ENCODE measurements at places on chromosomes 7 and 10.
A peak's percentile ranks its signal among the peaks of the same experiment; 100 is the strongest.

- DNase-seq: no peak
Observed at GRCh38 chr10:124322191-124322980, 96.3 kb downstream of the OAT start.

- peak; percentile 12 for DNase-seq
Observed at GRCh38 chr7:10412422-10413019, 561.2 kb upstream of the PHF14 start.

GRCh38 chr7:155300641-155301452 is 3.2 kb downstream of the INSIG1 start:
- no peak for DNase-seq

GRCh38 chr10:104483582-104483981 is 129.9 kb downstream of the CFAP58 start:
- no peak for DNase-seq

DNA sequence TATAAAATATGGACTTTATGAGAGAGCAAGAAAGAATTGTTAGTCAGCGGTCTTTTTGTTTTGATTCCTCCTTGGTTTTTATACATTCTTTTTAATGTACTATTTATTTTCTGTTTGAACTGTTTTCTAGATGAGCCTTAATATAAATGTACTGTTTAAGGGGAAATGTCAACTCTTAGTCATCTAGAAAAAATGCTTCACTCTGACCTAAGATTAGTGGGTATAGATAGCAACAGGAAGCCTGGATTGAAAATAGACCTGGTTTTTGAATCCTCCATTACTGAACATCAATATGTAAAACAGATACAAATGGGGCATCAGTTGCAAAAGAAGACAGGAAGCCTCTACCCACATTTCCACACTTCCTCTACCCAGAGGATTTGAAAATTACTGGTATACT is 87.8 kb downstream of the CHRM2 start:
- DNase-seq: peak; percentile 84

DNA sequence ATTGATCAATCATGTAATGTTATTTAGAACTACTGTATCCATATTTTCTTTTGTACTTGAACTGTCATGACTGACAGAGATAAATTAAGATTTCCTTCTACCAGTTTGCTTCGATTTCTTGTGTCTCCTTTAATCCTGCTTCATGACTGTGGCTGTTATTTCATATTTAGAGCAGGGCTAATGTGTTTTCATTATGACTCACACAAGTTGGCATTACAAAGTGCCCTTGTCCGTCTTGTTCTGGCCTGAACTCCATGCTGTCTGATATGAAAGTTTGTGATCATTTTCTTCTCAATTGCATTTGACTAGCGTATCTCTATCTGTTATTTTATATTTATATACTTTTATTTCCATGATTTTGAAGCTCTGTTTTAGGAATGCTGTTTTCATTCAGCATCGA is 344.1 kb upstream of the PRKCQ start:
- peak; percentile 46 for DNase-seq

- peak; percentile 31 for DNase-seq
Observed at GRCh38 chr7:135685306-135686084, 23.2 kb downstream of the STMP1 start.

DNA sequence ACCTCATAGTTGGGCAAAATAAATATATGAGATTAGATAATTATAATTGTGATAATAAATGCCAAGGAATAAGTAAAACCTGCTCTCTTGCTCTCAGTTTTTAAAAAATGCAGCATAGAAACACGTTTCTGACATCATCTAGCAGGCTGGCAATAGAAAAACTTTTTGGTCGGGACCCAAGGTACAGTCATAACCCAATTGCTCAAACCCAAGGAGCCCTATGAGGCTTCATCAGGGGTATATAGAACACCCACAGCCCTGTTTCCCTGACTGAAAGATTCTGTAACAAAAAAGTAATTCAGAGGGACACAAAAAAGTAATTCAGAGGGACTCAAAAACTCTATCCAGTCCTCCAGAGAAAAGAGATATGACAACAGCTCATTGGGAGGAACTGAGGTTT is 3.8 kb downstream of the PDE1C start:
- DNase-seq: no peak

- DNase-seq: no peak
Observed at GRCh38 chr10:131738396-131738735, 162.4 kb upstream of the PPP2R2D start.

DNA sequence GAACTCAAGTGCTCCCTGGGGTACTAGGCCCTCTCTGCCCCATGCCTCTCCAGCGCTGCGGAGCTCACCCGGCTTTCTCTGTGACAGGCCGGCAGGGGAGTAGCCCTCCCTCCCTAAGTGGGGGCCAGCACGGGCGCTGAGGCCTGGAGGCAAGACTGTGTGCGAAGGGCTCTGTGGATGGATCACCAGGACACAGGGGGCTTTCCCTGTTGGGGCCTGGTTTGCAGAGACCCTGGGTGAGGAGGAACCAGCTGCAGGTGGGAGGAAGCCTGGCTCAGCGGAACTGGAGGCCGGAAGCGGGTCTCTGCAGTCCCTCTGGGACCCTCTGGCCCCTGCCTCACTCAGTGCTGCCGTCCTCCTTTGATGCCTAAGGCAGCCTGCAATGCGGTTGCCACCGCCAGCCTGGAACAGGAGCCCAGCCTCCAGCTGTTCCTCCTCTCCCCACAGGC is 106.0 kb downstream of the CYTH3 start:
- no peak for DNase-seq

- no peak for DNase-seq
Observed at GRCh38 chr7:98518159-98518947, 98.7 kb upstream of the NPTX2 start.

- DNase-seq: no peak
Observed at GRCh38 chr10:119775529-119775928, 49.7 kb downstream of the INPP5F start.

DNA sequence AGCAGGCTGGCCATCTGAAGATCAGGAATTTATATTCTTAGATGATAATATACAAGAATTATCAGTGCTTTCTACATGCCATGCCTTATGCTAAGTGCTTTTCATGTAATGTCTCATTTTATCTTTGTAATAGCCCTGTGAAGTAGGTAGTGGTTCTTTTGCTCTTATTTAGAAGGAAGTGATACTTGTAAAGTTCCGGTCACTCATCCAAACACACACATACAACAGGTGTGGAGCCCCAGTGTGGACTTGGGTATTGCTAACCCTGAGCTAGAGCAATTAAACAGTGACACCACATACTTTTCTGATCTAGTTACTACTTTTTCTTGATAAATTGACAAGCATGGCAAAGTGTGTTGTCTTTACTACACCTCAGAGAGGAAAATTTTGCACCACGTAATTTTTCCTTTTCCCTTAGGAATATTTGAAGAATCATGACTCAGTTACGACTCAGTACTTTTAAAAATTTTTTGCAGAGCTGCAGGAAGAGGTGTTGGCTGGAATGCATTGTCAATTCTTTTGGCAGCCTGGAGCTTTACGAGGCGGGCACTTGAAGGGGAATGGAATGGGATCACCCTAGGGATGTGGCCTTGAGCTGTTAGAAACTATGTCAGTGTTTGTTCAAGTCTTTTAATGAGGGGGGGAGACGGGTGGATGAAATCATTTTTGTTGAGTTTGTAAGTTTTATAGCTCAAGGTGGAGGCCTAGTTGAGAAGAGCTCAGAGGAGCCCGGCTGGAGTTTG is 212.5 kb upstream of the CELF2 start:
- peak; percentile 91 for DNase-seq

- DNase-seq: no peak
Observed at GRCh38 chr7:119132436-119132835, 907.9 kb downstream of the ANKRD7 start.

DNA sequence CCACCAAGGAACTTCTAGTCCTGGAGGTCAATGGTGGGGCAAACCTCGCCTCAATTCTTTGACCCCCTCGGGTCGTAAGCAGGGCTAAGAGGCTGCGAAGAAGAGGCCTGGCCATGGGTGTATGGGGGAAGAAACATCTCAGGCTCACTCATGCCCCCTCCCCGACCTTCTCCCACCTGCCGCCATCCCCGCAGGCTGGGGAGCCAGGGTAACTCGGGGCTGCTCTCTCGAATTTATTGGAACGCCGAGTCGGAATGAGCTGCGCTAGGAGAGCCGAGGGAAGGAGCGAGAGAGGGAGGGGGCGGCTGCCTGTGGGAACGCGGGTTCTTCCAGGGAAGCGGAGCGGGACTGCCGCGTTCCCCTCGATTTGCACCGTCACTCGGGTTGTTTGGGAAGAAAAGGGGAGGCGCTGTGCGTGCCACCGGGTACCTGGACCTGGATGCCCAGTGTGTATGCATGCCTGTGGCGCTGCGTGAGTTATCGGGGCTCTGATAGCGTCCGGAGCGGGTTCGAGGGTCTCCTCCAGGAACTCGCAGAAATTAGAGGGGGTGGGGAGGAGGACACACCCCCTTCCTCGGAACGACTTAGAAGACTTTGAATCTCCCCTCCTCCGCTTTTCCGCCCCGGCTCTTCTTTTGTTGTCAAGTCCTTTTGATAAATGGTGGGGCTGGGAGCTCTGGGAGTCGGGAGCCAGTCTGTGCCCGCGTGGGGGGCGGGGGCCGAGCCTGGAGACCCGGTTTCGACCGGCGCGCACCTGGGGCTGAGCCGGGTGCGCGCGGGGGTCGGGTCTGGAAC is 1.8 kb upstream of the ZNF503 start:
- DNase-seq: no peak

- no peak for DNase-seq
Observed at GRCh38 chr10:71984126-71984808, 20.1 kb downstream of the CHST3 start.

DNA sequence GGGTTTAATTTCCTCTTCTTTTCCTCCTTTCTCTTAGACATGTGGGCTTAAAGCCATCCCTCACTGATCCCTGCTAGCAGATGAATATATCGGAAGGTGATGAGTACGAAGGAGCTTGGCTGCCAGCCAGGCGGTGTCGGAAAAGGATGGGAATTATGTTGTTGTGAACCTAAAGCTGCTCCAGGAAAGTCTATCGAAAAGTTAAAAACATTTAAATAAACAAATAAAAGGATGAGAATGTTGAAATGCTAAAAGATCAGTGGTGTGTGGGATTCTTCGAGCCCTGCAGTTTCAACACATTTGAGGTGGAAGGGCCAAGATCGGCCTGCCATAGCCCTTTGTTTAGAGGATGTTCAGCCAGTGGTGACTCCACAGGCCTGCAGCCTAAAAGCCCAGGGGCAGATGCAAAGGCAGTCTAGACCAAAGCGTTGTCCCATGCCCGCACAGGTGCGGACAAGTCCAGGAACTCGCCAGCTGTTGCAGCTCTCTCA is 107.9 kb downstream of the JCAD start:
- peak; percentile 73 for DNase-seq

DNA sequence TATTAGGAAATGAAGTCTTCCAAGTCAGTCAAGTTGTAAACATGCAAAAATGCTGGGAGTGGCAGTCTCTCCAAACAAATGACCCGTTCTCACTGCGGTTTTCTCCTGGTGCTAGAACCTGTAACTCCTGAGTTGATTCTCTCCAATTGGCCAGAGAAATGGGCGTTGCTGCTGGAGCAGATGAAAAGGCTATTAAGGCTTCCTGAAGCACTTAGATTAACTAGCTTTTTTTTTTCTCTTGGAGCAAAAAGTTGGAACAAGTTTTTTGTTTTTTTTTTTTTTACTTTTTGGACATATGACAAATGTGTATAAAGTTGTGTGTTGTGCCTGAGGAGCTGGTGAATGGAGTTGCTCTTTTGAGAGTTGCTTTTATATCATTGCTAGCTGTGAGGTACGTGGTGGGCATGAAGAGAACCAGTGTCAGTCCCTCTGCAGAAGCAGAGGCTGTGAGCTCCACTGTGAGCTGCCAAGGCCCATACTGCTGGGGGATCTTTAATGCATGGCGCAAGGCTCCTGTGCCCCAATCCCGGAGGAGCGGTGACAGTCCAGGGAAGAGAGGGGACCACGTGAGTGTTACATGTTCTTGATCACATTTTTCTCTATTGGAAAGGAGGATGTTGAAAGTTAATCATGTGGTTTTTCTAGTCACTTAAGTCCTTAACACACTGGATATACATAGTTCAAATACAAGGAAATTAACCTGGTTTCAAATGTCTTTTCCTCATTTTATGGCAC is 393.6 kb upstream of the GALNT17 start:
- DNase-seq: peak; percentile 56

- no peak for DNase-seq
Observed at GRCh38 chr10:114432566-114433093, 28.3 kb upstream of the AFAP1L2 start.

DNA sequence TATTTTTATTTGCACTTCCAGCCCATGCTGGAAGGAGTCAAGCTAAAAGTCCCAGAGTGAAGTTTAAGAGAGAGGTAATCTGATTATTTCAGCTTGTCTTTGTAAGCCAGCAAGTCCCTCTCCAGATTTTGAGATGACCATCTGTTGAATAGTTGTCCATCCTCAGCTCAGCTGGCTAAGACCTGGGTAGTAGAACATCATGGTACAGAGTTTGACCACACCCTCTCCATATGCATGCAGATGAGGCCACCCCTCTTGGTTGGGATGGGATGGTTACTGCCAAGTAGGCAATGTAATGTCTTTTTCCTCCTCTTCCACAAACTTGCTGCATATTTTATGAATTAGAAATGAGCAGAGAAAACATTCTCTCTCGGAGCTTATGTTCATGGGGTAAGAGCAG is 639.8 kb downstream of the SORCS3 start:
- no peak for DNase-seq

GRCh38 chr10:61125560-61126170 is 181.7 kb upstream of the RHOBTB1 start:
- DNase-seq: no peak

DNA sequence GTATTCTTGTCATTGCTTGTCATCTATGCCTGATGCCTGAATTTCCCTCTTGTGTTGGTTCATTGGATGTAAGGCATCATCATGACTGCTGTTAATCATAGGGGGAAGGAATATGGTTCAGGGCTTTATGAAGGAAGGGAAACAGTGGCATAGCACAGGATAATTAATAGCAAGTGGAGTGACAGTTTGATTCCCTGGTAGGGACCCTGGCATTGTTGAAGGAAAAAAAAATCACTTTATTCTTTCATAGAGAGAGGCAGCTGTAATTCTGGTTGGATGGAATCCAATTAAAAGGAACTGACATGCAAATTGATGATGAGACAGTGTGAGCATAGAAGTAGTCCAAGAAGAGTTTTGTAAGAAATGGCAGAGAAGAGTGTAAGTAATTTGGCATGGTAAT is 121.4 kb downstream of the AUTS2 start:
- no peak for DNase-seq

- no peak for DNase-seq
Observed at GRCh38 chr7:76149847-76150691, 51.6 kb upstream of the SRRM3 start.

DNA sequence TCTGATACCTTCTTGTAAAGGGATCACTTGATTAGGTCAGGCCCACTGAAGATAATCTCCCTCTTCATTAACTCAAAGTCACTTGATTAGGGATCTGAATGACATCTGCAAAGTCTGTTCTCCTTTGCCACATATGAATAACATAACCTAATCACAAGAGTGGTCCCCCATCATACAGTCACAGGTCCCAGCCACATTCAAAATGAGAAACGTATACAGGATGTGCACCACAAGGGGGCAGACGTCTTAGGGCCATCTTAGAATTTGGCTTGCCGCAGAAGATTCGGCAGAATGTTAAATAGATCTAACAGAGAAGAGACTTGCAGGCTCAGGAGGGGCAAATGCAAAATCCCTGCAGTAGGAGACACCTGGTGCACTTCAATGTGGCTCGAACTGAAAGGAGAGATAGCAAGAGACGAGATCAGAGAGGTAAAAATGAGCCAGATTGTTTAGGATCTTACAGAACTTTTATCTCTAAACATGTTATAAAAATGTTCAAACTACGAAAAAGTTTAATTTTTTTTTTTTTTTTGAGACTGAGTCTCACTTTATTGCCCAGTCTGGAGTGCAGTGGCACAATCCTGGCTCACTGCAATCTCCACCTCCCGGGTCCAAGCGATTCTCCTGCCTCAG is 10.4 kb upstream of the SMC3 start:
- peak; percentile 26 for DNase-seq

- no peak for DNase-seq
Observed at GRCh38 chr7:18975276-18975675, 142.2 kb downstream of the TWIST1 start.
